ENCODE measurements at places on chromosomes 13 and 19.
A peak's percentile ranks its signal among the peaks of the same experiment; 100 is the strongest.

DNA sequence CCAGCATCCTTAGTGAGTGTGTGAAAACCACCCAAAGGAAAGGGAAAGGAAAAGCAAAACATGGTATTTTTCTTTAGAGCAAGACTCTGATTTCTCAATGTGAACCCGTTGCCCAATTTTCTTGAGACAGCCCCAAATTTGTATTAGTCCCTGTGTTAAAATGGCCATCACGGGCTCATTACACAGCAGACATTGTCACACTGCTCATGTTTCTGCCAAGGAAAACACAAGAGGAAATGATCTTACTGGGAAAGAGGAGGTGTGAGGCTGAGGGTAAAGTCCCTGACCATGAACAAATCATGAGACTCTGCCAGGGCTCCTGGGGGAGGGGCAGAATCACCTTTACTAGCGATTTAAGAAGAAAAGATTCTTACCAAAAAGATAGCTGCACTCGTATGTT, 54.4 kb downstream of the FAM124A start:
- DNase-seq: no peak

DNA sequence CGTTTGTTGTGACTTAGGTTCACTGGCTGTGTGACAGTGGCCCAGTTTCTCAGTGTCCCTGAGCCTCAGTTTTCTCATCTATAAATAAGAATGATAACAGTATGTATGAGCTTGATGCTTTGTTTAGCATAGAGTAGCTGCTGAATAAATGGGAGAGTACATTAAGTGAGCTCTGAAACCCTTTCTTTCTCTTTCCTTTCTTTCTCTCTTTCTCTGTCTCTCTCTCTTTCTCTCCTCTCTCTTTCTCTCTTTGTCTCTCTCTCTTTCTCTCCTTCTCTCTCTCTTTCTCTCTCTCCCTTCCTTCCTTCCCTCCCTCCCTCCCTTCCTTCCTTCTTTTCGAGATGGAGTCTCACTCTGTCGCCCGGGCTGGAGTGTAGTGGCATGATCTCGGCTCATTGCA, 2.0 kb downstream of the KXD1 start:
- DNase-seq: no peak

DNA sequence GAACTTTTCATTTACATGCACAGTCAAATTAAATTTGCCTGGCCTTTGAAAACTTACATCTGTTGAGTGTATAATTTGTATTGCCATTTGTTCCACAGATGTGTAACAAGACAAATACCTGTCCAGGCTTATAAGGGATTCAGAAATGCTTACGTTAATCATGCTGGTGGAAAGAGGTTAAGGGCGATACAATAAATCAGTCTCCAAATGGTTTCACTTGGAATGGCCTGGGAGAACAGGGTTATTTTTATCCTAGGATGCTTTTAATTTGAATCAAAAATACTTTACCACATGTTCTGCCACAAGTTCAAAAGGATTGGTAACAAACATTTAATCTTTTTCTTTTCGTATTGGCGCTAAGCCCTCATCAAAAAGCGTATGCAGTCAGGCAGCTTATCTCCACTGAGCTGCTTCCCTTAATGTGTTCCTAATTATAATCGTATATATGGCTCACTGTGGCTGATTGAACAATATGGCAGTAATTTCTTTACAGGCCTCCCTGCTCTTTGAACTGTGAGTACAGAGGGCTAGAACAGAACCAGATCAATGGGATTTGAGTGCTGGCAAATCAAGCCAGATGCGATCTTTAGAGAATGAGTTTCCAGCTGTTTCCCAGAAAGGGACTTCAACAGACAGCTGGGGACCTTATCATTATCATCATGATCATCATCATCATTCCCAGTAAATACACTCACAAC, 425.7 kb downstream of the SPRY2 start:
- no peak for DNase-seq

- no peak for DNase-seq
Observed at GRCh38 chr19:3477506-3477905, 2.8 kb downstream of the SMIM24 start.

DNA sequence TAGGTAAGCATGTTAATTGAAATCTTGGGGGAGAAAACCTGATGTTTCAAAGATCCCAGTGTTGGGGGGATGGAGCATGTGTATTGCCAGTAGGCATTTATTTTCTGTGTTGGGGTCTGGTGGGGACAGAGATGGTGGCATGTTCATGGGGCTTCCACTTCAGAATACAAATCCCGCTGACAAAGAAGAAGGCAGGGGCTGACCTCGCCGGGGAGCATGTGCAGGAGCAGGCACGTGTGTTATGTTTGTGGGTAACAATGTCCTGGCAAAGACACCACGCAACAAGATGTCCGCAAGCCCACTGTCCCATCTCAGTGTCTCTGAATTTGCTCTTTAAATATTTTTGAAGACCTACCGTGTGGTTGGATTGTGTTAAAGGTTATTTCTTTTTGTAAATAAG, 164.5 kb downstream of the TEX29 start:
- no peak for DNase-seq

GRCh38 chr13:69683921-69684686, 423.5 kb upstream of the ATXN8OS start:
- no peak for DNase-seq

DNA sequence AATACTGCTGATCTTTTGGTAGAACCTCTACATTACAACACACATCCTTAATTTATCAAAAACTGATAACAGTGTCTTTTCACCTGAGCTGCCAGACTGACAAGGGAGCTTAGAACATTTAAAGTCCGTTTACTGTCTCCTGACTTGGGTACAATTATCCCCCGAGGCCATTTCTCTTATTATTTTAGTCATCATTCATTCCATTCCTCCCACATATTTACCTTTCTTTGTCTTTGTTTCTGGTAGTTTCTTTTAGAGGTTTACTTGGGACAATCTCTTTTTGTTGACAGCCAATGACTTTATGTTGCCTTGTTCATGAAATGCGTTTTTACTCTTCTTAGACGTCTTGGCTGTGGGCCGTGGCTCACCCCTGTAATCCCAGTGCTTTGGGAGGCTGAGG, 186.9 kb downstream of the PCCA start:
- DNase-seq: no peak

- DNase-seq: peak; percentile 70
Observed at GRCh38 chr19:6362027-6362350, 658 bp downstream of the CLPP start.

- DNase-seq: no peak
Observed at GRCh38 chr19:3632739-3633558, 6.4 kb upstream of the CACTIN start.

DNA sequence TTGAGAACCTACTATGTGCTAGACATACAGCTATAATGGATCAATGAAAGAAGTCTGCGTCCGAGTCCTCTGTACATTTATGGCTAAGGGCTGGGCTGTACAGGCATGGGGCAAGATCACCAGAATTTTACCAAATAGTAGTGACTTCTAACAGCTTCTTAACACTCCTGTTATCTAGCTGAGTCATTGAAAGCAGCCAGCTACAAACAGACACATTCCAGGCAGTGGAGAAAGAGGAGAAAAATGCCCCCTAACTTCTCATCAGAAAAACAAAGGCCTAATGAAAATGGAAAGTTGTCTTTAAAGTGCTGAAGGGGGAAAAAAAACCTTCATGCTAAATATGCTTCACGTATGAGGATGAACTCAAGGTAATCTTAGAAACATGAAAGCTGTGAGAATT, 14.3 kb upstream of the ZNF667 start:
- DNase-seq: no peak

DNA sequence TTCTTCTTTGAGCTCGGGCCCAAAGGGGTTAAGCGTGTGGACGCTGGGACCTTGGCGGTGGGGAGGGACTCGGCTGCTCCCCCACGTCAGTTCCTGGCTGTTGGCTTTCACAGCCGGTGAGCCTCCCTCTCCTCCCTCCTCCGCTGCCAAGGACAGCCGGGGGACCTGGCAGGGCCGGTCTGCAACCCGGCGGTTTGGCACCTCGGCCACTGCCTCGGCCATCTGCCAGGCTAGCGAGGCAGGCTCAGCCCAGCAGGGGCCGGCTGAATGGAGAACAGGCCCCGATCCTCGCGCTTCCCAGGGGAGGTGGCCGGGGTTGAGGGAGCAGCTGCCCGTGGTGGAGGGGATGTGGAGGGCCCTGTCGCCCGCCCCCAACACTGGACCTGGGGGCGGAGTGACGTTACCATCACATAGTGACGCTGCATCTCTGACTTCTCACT, 5.0 kb downstream of the TLE5 start:
- peak; percentile 97 for DNase-seq

GRCh38 chr19:7799640-7800355, 30.2 kb upstream of the EVI5L start:
- DNase-seq: peak; percentile 76

Measured in sigmoid colon (tissue), 7 donors.